Spinal cord (tissue), 10 donors: ENCODE measurements at places on chromosomes 1 and 21.

GRCh38 chr1:212621949-212622305 lies 13.4 kb downstream of the ATF3 start:
- no peak for DNase-seq

DNA sequence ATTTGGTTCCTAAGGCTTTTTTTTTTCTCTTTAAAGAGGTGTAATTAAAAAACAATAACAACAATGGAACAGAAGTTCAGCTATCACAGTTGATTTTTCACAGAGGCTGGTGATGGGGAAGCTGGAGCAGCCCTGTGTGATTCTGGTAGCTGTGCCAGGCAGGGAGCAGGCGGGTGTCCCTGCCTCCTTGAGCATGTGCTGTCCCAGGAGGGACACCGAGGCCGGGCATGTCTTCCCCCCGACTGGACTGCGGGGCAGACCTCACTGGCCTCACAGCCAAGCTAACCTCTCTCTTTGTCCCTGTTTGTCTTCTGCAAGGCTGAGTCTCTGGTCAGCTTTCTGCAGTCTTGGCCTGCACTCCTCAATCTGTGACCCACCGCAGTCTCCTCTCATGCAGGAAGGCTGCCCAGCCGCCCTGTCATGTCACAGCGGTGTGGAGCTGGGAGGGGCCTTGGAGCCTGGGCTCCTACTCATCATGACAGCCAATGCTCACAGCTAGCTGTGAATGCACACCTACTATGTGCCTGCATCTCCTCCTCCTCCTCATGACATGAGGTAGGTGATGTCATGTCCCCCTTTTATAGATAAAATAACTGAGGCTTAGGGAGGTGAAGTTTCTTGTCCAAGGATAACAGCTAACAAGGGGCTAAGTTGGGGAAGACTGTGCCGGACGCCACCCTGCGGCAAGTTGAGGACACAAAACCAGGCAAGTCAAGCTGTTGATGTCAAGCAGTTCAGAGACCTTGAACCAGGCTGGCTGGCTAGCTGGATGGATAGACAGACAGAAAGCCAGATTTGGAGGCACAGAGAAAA lies 10.3 kb upstream of the ACTL8 start:
- DNase-seq: no peak

- no peak for DNase-seq
These were observed 3.6 kb upstream of the RSPH1 start for GRCh38 chr21:42499444-42500112.

GRCh38 chr1:117638759-117639158 lies 32.9 kb downstream of the TENT5C start:
- DNase-seq: no peak

DNA sequence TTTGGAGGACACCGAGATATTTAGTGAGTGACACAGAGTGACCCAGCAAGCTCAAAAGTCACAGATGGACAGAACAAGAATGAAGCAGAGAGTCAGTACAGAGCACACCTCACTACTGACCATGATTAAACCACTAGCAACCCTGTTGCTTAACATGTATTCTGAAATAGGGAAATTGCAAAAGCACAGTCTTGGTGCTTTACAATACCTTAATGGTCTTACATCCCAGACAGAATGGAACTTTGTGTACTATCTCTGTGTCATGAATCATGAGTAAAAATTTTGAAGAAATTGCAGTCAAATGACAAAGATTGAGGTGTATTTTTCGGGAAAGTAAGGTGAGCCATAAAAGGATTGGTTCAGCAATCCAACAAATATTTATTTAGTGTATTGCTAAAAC lies 2.7 kb upstream of the SAMSN1 start:
- DNase-seq: no peak

- no peak for DNase-seq
These were observed 14.7 kb upstream of the SLC19A1 start for GRCh38 chr21:45556645-45557615.

DNA sequence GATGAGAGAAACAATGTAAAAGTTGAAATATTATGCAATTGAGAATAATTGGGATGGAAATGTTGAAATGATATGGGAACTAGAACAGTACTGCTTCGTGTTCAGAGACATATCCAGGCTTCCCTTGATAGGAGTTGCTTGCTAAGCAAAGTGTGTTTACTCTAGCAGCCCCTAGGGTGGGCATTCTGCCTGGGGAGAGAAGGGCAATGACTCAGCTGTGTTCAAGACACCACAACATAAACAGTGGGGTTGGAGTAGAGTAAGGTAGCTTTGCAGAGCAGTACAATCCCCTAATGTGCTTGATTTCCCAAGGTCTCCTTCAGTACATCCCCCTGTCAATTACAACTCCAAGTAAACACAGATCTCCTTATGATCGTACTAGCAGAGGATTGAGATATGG lies 4.8 kb upstream of the PCNX2 start:
- DNase-seq: no peak

- DNase-seq: no peak
These were observed 118.6 kb upstream of the ATP1B1 start for GRCh38 chr1:168987923-168988322.

DNA sequence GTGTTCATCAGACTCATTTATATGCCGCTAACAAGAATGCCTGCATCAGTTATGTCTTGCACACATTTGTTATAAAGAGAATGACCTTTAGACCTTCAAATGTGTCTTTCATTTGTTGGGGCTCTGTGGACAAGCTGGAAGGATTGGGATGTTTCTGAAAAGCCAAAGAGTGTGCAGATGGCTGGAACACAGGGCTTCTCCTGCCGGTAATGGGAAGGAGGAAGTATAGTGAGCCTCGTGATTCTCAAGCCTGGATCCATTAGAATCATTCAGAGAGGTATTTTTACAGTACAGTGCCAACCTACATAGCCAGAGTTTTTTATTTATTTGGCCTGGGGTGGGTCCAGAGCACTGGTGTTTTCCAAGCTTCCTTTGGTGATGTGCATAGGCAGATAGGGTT lies 40.6 kb upstream of the ATP1A1 start:
- DNase-seq: peak; percentile 51

- DNase-seq: no peak
These were observed 129.9 kb upstream of the ZRANB2 start for GRCh38 chr1:71210718-71211117.

- peak; percentile 78 for DNase-seq
These were observed 12.4 kb downstream of the KLHDC8A start for GRCh38 chr1:205344066-205344928.

- DNase-seq: no peak
These were observed 101.1 kb downstream of the PRKAB2 start for GRCh38 chr1:147071142-147071541.
